ENCODE measurements at places on chromosomes 2 and 18.

- peak; percentile 43 for DNase-seq
These were observed 53.7 kb upstream of the LRRC30 start for GRCh38 chr18:7177116-7177744.

DNA sequence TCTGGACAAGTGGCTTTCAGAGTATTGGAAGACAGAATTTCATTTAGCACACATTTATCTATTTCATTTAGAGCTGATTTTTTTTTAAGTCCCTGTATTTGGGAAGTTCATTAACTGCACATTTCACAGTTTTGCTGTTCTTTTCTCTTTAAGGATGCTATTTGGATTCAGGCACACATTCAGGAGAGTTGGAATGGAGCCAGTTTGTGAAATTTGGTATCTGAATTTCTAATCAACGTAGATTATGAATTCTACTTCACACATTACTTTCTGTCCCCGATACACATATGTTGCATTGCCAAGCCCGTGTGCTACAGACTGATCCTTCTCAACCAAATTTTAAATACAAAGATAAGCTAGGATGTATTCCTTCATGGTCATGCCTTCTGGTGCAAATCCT lies 503.9 kb downstream of the IRS1 start:
- peak; percentile 2 for DNase-seq

DNA sequence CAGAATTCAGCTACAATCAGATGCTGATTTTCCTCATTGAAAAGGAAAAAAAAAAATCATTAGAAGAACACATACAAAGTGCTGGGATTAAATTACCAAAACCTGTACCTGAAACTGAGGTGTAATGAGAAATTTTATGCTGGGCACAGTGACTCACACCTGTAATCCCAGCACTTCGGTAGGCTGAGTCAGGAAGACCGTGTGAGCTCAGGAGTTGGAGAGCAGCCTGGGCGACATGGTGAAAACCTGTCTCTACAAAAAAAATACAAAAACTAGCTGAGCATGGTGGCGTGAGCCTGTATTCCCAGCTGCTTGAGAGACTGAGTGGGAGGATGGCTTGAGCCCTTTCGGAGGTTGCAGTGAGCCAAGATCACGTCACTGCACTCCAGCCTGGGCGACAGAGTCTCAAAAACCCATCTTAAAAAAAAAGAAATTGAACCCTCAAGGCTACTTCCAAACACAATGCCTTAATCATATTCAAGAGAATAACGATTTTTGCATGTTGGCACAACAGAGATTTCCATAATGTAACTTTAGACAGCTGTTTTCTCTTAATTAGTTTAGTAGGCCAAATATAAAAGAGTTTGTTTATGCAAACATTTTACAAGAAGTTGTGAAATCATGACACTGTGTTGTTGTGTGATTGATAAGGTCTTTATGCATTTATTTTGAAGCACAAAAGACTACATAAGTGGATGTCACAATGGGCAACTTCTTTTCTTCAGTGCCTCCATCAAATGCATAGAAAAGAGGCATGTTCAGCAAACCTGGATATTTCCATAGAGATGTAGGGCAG lies 63.9 kb downstream of the FAM161A start:
- no peak for DNase-seq

- no peak for DNase-seq
These were observed 67.9 kb downstream of the LRRFIP1 start for GRCh38 chr2:237695201-237695780.

- no peak for DNase-seq
These were observed 47.4 kb upstream of the CYRIA start for GRCh38 chr2:16713011-16713423.
